ENCODE measurements at places on chromosomes 5 and 9.

- no peak for DNase-seq
Observed at GRCh38 chr5:52989781-52990527, 802 bp downstream of the ITGA2 start.

GRCh38 chr5:173018358-173018757, 34.8 kb downstream of the ATP6V0E1 start:
- no peak for DNase-seq

DNA sequence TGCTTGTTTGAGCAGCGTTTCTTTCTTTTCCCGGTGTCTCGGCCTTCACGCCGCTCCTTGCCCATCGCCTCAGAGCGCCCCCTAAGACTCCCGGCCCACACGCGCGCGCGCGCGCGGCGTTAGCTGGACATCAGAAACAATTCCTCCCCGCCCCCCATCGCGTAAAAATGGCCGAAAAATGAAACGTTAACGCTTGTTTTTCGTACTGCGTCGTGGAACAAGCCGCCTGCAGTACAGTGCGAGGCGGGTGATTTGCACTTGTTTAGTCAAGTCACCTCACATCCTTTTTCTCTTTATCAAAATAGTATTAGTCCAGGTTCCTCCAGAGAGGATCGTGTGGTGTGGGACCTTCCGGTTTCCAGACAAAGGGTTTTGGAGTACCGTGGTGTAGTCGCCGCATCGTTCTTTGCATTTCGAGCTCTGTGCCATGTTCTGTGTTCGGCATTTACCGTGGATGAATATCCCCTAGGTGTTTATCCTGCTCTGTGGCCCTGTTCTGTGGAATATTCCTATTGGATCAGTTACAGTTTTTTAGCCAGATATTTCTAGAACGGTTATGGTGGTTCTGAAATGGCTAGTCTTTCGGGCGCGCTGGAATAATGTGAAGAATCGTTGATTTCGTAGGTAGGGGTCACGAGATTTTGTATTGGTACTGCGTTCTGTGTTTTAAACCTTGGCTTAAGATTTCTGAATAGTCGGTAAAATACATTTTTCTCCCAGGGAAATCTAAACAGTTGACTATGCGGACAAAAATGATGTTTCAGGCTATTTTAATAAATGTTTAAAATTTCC, 1.0 kb downstream of the MATR3 start:
- DNase-seq, result no peak

- no peak for DNase-seq
Observed at GRCh38 chr5:168187614-168188013, 103.8 kb upstream of the WWC1 start.

- no peak for DNase-seq
Observed at GRCh38 chr9:93295456-93296076, 111.6 kb downstream of the WNK2 start.

GRCh38 chr5:180001136-180001535, 70.4 kb downstream of the RNF130 start:
- DNase-seq, result no peak

GRCh38 chr9:112620388-112620787, 97.5 kb downstream of the INIP start:
- no peak for DNase-seq

DNA sequence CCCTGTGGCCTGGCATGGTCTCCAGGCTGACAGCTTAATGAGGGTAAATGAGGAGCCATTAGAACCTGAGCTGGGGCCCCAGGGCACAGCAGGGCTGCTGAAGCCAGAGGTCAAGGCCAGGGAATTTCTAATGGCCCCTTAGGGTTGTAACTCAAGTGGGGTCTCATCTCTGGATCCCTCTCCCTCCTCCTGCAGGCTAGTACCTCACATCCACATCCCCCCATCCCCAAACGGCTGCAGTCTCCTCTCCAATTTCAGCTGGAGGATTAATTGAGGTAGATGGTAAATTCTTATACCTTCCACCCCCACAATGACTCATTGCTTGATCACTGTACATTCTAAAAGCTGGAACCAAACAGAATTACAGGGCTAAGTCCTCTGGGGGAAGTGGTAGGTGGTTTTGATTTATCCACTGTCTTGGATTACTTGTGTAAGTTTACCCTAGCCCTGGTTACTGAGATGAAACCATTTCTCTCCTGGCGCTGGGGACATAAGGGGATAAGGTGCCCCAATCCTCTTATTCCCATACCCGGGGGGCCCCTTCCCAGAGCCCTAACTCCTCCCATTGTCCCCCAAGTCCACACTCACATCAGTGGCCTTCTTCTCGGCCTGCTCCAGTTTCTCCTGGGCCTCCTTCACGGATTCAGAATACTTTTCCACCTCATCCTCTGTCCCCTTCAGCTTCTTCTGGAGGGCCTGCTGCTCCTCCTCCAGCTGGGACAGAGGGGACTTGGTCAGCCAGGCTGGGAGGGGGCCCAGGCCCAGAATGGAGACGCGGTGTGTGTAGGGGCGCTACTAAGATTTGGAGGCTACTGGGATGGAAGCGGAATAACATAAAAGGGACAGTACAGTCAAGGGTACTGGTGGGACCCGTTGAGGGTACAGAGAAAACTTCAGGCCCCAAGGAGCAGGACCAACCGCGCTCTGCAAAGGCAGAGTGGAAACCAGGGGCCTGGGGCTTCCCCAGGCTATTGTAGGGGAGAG, 875 bp downstream of the TPM2 start:
- DNase-seq, result no peak

DNA sequence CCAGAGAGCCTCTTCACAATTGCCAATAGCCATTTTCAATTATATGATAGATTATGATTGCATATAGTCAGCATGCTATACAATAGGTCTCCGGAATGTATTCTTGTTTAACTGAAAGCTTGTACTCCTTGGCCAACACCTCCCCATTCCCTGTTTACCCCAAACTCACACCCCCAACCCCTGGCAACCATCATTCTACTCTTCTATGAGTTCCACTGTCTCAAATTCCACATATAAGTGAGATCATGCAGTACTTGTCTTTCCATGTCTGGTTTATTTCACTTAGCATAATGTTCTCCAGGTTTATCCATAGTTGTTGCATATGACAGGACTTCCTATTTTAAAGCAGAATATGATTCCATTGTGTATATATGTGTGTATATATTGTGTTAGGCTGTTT, 110.7 kb upstream of the STC2 start:
- no peak for DNase-seq

GRCh38 chr5:44443172-44443571, 54.0 kb upstream of the FGF10 start:
- no peak for DNase-seq

- no peak for DNase-seq
Observed at GRCh38 chr5:98753507-98753906, 20.0 kb upstream of the RGMB start.

- no peak for DNase-seq
Observed at GRCh38 chr5:128532127-128532526, 5.9 kb downstream of the FBN2 start.

GRCh38 chr5:37436146-37436934, 57.2 kb downstream of the WDR70 start:
- no peak for DNase-seq

DNA sequence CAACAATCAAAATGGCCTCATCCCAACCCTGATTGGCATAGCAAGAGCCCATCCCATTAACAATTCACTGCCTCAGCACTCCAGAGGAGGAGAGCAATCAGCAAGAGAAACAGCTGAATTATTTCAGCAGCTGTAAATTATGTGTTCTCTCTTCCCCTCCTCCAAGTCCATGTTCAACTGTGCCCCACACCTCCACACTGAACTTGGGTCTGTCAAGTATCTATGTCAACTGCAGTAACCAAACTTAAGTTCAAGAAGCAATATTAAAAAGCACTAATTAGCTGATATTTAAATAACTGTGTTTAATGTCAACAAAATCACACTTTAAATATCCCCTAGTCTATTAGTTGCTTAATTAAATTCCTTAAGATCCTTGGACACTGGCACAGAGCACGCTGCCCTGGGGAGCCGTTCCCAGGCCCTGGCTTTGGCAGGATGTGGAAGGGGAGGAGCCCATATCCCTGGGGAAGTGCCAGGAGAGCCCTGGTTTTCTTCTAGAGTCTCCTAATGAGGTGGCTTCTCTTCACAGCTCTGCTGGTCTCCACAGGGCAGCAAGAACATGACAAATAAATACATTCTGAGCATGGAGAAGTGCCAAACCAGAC, 50.6 kb downstream of the SIL1 start:
- DNase-seq, result no peak

GRCh38 chr5:23440703-23441102, 66.7 kb upstream of the PRDM9 start:
- DNase-seq, result no peak

DNA sequence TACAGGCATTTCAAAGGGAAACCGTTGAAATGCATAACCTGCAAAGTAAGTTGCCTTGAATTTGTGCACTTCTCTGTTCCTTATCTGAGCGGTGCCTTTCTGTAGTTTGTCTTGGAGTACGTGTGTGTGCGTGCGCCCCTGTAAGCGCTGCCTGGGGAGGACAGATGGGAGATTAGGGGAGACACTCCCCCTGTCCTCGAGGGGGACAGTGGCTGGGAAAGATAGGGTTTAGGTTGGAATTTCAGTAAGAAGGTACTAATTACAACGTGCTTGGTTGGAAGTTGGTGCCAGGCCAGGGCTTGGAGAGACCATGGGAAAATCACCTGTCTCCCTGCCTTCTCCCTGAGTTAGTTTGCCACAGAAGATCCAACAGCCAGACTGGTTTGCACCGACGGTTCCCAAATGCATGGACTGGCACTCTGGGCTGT, 73.2 kb downstream of the PIK3R1 start:
- DNase-seq, result no peak

DNA sequence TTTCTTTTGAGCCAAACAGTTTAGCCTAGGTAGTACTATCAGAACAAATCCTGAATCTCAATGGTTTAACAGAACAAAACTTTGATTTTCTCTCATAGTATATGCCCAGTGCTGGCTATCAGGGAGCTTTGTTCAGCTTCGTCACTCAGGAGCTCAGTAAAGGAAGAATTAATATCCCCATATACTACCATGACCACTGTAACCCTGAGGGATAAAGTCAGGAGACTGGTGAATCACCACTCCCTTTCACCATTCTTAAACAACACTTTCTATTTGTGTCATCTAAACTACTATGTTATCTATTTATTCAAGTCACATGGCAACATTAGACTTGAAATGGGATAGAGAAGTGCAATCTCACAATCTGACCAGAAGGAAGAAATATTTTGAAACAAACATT, 522.6 kb upstream of the COX7C start:
- no peak for DNase-seq

GRCh38 chr9:90142580-90142979, 500.0 kb downstream of the DIRAS2 start:
- no peak for DNase-seq

DNA sequence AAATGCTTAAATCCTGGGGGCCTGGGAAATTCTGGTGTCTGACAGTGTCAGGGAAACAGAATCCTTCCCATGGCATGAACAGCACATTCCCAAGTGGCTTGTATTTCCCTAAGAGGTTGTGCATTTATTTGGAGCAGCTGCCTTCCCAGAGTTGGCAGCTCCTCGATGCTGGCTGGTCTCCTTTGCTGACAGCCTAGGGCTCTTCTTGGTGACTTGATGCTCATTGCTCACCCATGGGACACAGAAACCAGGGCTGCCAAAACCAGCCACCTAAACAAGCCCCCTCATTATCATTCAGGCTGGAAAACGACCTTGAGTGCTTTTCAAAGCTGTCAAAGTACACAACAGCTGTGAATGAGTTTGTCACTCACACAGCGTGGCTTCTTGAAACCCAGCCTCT, 24.2 kb downstream of the ENHO start:
- DNase-seq, result no peak

DNA sequence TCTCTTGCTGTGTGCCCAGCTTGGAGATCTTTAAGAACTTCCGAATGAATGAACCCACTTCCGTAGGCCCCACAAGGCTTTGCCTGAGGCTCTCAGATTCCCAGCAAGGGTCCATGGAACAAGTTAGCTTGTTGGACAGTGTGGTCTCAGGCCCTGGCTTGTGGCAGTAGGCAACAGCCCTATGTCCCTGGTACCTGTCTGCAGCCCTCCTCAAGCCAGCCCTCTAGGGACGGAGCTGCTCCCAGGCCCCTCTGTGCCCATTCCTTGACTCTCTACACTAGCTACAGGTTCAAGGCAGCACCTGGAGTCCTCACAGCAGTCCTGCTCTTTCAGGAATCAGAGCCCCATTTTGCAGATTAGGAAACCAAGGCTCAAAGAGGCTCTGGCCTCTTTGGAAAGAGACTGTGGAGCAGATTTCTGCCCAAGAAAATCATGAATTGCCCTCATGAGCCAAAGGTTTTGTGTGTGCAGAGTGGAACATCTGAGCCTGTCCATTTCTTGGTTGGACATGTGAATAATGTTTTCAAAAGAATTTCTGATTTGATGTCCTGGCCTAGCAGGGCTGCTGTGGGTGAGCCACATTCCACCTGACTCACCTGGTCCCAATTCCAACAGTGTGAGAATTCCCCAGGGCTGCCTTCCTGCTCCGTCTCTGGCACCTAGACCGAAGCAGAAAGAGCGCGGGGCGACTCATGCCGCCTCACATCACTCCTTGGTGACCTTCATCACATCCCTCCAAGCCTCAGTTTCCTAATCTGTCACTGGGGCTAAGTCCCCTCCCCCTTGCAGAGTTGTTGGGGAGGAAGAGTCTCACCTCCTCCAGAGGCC, 131.7 kb downstream of the BARX1 start:
- DNase-seq, result no peak

GRCh38 chr5:167634432-167634831, 657.0 kb upstream of the WWC1 start:
- no peak for DNase-seq

DNA sequence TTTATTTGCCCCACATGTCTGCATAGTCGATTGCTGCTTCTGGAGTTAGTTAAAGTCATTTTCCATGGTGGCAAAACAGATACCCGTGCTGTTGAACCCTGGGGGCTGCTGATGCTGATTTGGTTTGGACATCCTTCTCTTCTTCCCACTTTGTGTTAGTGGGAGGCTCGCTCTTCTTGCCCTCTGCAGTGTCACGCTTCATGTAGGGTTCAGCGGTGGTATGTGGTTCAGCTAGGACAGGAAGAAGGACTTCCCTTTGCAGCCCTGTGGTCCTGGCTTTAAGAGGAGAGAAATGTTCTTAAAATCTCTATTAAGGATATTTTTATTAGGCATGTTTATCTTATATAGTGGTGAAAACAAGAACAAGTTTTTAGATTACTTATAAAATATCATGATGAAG, 36.2 kb downstream of the SLC36A1 start:
- no peak for DNase-seq

DNA sequence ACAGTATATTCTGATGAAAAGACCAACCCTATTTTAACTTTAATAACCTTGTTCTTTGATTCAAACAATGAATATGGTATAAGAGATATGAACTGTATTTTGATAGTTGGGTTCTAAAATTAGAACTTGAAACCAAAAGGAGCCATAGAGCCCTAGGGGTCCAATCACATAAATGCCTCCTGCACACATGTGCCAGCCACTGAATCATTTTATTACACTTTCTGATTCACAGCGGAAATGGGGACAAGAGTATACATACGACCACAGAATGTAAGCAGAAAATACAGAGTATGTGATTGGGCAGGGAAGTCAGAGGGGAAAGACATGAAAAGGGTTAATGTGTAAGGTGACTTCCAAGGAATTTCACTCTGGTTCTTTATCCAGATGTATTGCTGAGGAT, 1000.2 kb downstream of the NR2F1-AS1 start:
- no peak for DNase-seq

- no peak for DNase-seq
Observed at GRCh38 chr5:178573216-178573615, 17.0 kb downstream of the COL23A1 start.

Measured in D721Med (cell line).